ENCODE measurements at places on chromosomes 7 and 10.

GRCh38 chr7:7136466-7137381, 45.6 kb upstream of the C1GALT1 start:
- DNase-seq, result no peak

GRCh38 chr10:106957823-106958588, 206.5 kb downstream of the SORCS1 start:
- no peak for DNase-seq

GRCh38 chr7:108308276-108308675, 148.0 kb downstream of the NRCAM start:
- DNase-seq, result no peak

- DNase-seq, result no peak
Observed at GRCh38 chr7:141430455-141431139, 120.6 kb upstream of the AGK start.

DNA sequence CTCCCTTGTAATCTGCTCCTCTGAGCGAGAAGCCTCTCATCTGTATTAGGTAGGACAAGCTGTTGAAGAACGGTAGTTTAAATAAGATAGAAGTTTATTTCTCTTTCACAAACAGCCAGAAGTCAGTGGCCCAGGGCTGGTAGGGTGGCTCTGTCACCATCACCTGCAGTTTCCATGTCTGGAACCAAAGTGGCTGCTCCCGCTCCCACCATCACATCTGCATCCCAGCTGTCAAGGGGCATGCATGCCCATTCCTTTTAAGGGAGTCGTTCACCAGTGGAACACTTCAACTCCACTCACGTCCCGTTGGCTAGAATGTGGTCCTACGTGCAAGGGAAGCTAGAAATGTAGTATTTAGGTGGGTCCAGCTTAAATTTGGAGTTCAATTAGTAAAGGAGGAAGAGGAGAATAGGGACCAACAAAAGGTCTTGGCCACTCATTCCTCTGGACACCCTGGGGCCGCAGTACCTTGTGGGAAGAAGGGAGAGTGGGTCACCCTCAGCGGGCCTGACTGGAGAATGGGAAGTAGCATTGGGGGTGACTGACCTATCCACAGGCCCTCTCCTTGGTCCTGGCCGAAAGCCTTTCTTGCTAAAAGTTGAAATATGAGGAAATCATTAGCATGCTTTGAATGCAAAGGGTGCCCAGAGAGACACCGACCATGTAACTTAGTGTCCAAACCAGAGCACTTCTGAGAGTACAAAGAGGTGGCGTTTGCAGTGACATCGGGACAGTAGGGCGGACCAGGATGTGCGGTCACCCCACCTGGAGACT, 48.0 kb downstream of the ELFN1 start:
- no peak for DNase-seq

DNA sequence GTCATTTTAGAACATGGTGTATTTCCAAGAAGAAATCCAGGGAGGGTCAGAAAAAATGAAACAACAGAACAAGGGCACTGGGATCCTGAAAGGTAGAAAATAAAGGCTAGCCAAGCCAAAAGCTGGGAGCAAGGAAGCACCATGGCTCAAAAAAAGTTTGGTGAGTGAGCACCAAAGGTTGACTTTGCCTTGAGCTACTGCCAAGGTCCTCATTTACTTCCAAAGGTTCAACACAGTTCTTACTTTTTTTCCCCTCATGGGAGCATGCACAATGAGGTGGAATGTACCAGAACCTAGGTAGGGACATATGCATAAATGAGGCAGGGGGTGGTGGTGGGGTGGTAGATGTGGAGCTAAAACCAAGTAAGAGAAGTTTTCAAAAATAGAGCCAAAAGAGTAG, 182.8 kb downstream of the CPEB3 start:
- DNase-seq, result no peak

GRCh38 chr10:12512332-12513002, 163.1 kb downstream of the CAMK1D start:
- DNase-seq, result no peak

DNA sequence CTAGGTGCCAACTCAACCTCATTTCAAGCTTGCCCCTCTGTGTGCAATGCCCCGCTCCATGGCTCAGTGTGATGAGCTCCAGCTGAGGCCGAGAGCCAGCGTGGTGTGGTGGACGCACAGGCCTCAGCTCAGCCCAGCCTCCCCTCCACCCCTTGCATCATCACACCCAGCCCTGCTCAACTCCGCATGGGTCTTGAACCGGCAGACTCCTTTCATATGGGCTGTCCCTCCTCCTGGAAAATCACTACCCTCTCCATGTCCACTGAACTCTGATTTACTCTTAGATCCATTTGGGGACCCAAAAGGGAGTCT, 16.6 kb upstream of the SLC18A3 start:
- DNase-seq, result no peak

DNA sequence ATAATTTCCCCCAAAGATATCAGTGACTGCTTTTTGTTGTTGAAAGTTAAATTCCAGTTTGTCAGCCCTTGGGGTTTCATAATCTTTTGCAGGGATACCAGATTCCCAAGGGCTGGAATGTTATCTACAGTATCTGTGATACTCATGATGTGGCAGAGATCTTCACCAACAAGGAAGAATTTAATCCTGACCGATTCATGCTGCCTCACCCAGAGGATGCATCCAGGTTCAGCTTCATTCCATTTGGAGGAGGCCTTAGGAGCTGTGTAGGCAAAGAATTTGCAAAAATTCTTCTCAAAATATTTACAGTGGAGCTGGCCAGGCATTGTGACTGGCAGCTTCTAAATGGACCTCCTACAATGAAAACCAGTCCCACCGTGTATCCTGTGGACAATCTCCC, 3.2 kb downstream of the CYP26A1 start:
- no peak for DNase-seq

DNA sequence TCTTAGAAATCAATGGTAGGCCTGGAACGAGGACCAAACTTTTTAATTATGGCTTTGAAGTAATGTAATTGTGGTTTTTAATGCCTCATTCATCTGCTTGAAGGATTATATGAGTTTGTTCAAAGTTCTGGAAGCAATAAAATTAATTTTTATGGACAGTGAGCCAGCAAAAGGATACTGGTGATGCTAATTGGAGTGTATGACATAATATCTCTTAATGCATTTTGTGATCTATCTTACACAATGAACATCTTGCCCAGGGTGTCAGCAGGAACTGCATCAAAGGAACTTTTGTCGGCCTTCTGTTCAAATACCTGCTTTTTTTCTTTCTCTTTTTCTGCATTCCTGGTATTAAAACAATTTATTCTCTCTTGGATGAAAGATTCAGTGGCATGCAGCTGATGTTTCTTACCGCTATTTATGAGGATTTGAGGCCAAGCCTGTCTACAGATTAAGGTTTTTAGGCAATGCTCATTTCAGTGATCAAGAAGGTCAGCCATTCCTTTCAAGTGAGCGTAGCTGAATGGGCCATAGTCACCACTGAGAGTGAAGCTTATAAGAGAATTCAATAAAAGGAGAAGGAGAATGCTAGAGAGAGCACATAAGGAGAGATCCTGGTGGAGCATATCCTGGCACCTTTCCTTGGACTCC, 974.8 kb downstream of the SORCS3 start:
- DNase-seq, result no peak

GRCh38 chr10:79241990-79242619, 105.2 kb upstream of the PPIF start:
- peak; percentile 15 for DNase-seq

GRCh38 chr7:99094401-99094800, 49.5 kb downstream of the SMURF1 start:
- DNase-seq, result no peak

- DNase-seq, result no peak
Observed at GRCh38 chr10:69107176-69107490, 16.8 kb upstream of the VPS26A start.

DNA sequence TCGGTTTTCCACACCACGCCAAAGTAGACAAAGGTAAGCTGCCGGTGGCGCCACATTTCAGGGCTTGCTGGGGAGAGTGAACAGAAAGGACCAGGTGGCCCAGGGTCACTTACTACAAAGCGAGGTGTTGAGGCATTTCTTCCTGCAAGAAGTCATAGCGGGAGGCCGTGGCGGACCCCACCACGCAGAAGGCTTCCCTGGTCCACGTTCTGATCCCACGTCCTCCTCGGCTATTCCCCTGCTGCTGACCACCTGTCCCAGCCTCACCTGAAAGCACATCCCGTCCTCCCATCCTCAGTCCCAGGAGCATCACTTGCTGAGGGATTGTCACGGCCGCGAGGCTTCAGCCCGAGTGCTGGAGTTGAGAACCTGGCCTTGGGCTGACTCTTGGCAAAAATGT, 139.2 kb downstream of the DYNC2I1 start:
- DNase-seq, result no peak

DNA sequence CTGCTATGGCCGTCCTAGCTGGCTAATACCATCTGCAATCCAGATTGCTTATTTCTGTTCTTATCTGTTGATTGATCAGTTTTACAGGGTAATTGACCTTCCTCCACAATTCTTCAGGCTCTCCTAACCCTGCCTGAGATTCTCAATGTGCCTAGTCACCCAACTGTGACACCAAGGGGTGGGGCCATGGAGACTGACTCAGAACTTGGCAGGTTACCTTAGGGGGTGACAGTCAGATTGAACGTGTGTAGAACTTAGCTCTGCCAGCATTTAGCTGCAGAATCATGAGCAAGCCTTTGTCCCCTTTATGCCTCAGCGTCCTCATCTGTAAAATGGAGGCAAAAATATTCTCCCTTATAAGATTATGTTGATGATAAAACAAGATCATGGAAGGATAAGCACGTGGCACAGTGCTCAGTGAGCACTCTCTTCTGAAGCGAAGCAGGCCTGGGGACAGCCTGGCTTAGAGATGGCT, 19.1 kb upstream of the LEP start:
- no peak for DNase-seq

GRCh38 chr7:143012409-143012808, 14.5 kb downstream of the OR9A2 start:
- DNase-seq, result no peak

DNA sequence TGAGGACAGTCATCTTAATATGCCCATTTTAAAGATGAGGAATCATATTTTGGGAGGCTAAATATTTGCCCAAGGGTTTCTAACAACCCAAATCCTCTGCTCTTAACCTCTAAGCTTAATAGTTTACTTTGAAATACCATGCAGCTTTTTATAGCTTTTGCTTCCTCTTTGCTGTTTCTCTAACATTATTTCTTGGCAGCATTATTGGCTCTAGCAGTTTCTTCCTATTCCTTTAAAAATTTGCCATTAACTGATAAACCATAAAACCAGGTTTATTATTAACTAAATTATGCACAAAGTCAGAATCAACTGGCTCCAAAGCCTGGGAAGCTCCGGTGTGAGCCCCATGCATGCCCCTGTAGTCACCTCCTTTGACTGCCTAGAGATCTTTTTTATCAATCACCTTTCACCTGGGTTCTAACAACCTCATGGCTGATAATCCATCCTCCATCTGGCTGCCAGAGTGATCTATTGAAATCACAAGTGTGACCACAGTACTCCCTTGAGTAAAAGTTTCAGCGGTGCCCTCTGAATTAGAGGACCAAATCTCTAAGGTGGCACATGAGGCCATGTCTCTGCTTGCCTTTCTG, 62.4 kb downstream of the ITGB8 start:
- DNase-seq, result no peak

DNA sequence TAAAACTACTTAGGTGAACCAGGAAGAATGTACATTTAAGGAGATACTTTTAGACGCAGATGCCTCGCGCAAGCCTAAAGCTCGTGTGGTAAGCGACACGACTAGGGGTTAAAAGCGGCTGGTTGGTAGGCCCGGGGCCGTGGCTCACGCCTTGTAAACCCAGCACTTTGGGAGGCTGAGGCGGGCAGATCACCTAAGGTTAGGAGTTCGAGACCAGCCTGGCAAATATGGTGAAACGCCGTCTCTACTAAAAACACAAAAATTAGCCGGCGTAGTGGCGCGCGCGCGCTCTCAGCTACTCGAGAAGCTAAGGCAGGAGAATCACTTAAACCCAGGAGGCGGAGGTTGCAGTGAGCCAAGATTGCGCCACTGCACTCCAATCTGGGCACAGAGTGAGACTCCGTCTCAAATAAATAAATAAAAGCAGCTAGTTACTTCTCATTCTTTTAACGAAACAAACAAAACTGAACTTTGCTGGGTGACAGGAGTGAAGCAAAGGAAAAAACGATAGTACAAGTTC, 879 bp downstream of the NUDT5 start:
- no peak for DNase-seq

DNA sequence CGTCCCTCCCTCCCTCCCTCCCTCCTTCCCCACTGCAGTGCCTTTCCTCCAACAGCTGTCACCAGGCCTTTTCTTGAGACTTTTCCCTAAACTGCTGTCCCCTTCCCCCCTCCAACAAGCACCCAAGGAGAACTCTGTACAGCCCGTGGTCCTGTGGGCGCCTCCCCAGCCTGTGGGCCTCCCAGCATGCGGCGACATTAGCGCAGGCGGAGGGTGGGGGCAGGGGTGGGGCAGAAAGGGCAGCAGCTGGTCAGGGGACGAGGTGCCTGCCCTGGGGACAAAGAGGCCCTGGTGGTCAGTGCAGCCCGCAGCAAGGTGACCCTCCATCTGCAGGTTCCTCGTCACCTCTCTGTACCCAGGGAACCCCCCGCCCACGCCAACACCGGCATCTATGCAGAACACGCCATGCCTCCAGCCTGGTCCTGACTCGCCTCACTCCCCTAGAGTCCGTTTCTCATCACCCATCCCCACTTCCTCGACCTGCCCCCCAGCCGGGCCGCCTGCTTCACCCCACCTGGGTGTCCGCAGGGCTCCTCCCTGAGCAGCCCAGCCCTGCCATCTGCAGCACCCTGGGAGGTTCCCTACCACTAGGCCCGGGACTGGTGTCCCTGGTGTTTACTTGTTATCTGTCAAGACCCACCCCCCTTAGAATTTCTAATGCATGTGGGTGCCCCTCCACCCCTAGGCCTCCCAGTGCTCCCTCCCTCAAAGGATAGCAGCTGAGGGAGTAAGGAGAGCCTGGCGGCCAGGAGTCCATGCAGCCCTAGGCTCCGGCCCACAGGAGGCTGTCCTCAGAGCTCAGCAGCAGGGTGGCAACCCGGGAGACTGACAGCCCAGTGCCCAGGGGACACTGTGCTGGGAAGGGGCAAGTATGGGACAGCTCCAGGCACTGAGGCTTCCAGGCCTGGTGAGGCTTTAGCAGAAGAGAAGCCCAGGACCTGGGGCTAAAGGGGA, 147.8 kb downstream of the ARHGAP22 start:
- no peak for DNase-seq

DNA sequence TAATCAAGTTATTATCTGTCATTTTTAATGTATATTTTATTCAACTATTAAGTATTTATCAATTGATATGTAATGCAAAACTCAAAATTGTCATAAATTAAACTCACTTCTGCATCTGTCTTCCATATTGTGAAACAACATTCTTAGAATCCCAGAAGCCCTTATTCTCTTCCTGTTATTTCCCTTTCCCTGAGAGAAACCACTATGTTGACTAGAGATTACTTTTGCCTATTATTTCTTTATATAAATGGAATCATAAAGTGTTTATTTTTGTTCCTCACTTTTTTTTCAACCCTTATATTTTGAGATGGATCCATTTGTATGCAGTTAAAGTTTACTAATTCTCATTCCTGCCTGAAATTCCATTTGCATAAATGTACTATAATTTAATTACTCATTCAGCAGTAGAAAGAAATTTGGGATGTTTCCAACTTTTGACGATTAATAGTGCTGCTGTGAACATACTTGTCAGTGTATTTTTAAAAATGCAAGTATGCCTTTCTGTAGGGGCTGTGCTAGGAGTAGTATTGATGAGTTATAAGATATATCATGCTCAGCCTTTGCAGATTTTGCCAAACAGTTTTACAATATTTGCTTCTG, 211.2 kb downstream of the SEMA3D start:
- DNase-seq, result no peak
